ENCODE measurements at places on chromosomes 4 and X. TPM values are rescaled to one million over a fixed set of nuclear protein-coding genes. Genes with fewer than 3 reads are reported as not detected.

- no peak for DNase-seq
Measured at GRCh38 chr4:122356317-122356808, 22.4 kb upstream of the ADAD1 start.

DNA sequence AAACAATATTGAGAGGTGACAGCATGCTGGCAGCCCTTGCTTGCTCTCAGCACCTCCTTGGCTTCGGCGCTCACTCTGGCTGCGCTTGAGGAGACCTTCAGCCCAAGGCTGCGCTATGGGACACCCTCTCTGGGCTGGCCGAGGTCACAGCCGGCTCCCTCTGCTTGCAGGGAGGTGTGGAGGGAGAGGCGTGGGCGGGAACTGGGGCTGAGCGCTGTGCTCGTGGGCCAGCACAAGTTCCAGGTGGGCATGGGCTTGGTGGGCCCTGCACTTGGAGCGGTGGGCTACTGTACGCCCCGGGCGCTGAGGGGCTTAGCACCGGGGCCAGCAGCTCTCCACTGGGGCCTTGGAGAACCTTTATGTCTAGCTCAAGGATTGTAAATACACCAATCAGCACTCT lies 1613.8 kb upstream of the IGFBP7 start:
- no peak for DNase-seq

DNA sequence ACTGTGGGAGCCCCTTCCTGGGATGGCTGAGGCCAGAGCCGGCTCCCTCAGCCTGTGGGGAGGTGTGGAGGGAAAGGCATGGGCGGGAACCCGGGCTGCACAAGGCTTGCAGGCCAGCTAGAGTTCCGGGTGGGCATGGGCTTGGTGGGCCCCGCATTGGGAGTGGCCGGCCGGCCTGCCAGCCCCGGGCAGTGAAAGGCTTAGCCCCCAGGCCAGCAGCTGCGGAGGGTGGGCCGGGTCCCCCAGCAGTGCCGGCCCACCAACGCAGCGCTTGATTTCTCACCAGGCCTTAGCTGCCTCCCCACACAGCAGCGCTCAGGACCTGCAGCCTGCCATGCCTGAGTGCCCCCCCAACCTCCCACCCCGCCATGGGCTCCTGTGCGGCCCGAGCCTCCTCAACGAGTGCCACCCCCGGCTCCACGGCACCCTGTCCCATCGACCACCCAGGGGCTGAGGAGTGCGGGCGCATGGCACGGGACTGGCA lies 78.0 kb downstream of the COX7B2 start:
- DNase-seq: no peak

DNA sequence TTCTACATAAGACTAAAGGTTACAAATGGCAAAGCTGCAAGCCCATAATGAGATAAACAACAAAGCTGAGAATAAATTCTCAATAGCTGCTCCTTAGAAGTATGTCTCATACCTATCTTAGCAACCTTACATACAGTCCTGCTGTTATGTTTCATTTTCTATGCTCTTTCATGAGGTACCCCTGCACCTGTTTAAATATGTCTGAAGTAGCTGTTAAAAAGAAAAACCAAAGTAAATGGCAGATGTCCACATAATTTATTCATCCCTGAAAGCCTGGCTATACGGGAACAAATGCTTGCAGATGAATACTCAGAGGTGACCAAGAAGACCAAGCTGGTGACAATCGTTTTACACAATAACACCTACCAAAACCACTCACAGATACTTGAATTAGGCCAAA lies 22.5 kb downstream of the PPA2 start:
- DNase-seq: no peak

DNA sequence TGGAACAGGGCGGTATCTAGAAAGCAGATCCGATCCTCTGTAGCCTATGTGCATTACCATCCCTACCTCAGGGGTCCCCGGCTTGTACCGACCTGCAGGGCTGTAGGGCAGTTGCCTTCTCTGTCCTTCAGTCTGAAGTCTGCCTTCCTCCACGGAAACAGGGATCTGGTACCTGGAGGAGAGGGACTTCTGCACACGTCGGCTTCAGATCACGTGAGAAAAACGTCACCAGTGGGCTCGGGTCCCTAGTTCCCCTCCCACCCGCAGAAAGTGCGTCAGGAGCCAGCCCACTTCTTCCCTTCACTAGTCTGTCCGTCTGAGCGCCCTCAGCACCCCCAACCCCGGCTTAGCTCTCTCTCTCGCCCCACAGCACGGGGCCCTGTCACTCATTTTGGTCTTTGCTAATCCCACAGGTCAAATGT lies at the start of gene TCEAL5:
TSS of gene TCEAL5 (minus strand) at position 170 of the 422 bp plus-strand sequence. CDS start 2,187 bp downstream, outside the sequence.
- DNase-seq: no peak

GRCh38 chrX:123570011-123570590 lies 162.8 kb downstream of the THOC2 start:
- no peak for DNase-seq

DNA sequence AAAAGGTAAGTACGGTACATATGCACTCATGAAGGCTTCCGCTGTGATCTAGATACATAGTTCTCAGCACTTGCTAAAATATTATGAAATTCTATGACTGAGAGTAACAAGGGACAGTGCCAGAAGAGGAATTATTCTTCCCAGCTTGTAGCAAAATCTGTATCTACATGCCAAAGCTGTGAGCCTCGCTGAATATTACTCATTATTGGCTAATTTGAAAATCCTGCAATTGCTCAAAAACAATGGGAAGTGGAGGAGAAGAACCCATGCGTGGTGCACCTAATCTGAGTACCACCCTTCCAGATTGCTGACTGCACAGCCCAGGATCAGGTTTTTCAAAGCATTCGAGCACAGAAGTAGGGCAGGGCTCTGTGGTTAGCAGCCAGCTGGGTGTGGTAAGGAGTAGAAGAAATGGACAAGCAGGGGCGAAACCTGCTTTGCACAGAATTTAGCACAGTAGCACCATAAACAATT lies 17.4 kb upstream of the PDCL2 start:
- no peak for DNase-seq

GRIA3 gene
- total RNA-seq: 0.17 TPM

SMIM43 gene
- not detected for total RNA-seq

PASD1 gene
- total RNA-seq: not detected
